ENCODE measurements at places on chromosomes 7 and 10.
A peak's percentile ranks its signal among the peaks of the same experiment; 100 is the strongest.

- no peak for DNase-seq
Observed at GRCh38 chr7:157306846-157307838, 29.7 kb upstream of the DNAJB6 start.

DNA sequence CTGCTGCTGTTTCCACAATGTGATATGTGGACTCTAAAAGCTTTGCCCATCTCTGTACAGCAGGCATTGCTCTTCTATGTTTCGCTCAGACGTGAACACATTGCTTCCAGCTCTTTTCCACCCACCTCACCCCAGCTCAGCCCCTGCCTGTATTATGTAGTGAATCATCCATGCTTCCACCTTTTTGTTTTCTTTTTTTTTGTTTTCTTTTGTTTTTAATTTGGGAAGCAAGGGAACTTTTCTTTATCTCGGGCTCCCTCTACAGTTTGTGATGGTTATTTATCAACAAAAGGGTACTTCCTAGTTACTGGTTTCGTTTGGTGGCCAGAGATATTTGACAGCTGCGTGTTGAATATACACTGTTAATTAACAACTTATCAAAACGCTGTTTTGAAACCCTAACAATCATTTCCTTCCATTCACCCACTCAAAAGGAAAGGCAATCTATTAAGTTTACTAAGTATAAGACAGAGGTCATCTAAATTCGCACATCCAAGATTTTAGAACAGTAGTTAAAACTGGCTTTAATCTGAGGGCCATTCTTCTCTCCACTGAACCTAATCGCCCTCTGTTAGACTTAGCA is 127.9 kb upstream of the STK17A start:
- no peak for DNase-seq

DNA sequence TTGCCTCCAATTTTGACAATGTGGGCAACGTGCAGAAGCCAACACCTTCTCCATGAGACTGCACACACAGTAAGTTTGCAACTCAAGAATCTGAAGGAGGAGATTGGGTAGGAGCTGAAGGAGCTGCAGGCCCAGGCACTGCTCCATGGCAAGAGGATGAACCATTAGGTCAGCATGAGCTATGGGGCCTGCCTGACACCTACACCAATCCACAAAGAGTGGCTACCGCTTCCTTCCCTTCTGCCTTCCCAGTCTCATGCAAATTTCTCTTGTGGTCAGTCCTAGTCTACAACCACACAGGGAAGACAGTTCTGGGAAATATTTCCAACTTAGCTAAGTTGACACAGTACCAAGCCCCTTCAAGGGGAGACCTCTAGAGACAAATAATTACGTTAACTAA is 142.0 kb upstream of the ADO start:
- no peak for DNase-seq

- no peak for DNase-seq
Observed at GRCh38 chr10:130466271-130466997, 330.2 kb downstream of the GLRX3 start.

GRCh38 chr10:1698185-1698584 is 39.1 kb downstream of the ADARB2 start:
- DNase-seq = no peak

DNA sequence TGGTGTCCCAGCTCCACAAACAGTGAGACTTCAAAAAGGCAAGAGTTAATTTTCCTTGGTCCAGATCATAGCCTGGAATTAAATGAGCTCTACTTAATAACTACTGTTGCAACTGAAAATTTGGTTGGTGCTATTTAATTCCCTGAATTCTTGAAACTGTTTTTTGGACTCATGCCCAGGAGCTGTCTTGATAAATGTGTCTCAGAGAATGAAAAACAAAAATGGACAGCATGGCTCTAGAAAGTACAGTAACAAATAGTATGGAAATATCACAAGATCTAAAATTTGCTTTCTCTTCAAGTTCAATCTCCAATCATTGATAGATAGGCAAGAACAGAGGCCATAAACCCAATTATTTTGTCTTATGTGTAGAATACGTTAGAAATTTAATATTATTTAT is 42.5 kb downstream of the CCDC71L start:
- DNase-seq = no peak

DNA sequence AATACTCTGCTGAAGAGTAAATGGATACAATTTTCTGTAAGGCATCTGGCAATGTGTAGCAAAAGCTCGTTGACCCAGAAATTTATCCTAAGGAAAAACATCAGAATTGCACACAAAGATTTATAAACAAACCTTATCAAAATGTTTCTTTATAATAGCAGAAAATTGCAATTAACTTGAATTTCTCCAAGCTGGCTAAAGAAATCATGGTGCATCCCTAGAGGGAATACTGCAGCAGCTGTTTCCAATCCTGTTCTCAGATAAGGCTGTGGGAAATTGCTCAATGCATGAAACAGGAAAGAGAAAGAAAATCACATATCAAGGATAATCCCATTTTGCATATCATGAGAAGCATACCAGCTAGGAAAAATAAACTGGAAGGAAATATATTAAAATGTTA is 18.7 kb downstream of the TACR2 start:
- DNase-seq = no peak

GRCh38 chr10:55410415-55410885 is 609.4 kb upstream of the PCDH15 start:
- DNase-seq = peak; percentile 79

- no peak for DNase-seq
Observed at GRCh38 chr10:12634621-12634931, 285.2 kb downstream of the CAMK1D start.
